ENCODE measurements at places on chromosomes 4 and X.

GRCh38 chrX:22360129-22360528 lies 87.4 kb downstream of the CBLL2 start:
- peak; percentile 85 for DNase-seq

- no peak for DNase-seq
Observed at GRCh38 chrX:16060252-16060651, 63.1 kb upstream of the GRPR start.

DNA sequence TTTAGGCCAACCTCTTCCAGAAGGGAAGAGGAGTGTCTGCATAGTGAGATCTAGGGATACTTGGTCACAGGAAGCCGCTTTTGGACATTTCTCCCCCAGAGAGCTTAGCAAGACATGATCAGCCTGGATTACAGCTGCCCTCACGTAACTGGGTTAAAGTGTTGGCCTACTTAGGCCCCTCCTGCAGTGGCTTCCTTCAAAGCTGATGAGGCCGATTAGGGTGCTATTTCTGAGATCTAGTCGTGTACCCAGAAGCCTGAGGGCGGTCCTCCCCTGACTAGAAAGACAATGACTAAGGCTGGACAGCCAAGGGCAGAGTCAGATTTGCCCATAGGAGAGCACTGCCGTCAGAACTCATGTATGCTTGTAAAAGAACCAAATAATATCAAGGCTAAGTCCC lies 135.0 kb downstream of the AMMECR1 start:
- no peak for DNase-seq

GRCh38 chr4:81811562-81812293 lies 340.0 kb upstream of the RASGEF1B start:
- DNase-seq, result no peak

GRCh38 chrX:6681521-6682145 lies 146.7 kb upstream of the VCX3A start:
- no peak for DNase-seq

- peak; percentile 2 for DNase-seq
Observed at GRCh38 chr4:5114950-5115349, 63.7 kb downstream of the STK32B start.

DNA sequence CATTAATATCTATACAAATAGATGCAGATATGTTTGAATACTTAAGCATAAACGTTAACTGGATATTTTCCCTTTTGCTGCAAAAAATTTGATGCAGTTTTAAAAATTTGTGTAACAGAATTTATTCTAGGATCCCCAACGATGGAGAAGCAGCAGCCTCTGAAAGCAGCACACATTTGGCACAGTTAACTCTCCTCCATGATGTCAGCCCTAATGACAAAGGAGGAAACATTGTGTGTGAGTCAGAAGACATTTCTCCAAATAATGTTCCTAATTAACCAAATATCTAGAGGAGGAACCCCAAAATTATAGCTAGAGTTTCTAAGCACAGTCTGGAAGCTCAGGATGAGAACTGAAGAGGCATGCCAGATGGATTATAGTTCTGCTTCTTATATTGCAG lies 281.9 kb upstream of the MAD2L1 start:
- no peak for DNase-seq

DNA sequence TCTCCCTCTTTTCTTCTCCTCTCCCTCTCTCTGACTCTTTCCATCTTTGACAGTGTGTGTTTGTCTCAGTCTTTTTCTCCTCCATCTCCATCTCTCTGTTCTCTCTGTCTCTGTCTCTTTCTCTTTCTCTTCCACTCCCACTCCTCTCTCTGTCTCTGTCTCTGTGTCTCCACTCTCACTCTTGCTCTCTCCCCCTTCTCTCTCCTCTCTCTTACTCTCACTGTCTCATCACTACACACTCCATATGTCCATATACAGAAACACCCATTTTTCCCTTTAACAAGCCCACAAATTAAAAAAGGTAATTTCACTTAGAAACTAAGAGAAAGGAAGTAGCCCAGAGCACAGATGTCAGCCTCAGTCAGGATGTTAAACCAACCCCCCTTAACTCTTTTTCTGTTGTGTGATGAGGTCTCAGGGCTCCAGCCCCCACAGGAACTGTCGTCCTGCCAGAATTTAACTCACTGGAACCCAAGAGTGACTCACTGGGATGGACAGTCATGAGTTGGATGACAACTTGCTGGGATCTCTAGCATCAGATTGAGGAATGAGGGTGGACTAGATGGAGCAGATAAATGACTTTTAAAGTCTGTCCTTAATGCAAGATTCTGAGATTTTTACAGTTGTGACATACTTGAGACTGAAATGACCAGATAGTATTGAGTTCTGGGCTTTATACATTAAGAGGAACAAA lies 27.5 kb downstream of the OTUD6A start:
- peak; percentile 9 for DNase-seq

DNA sequence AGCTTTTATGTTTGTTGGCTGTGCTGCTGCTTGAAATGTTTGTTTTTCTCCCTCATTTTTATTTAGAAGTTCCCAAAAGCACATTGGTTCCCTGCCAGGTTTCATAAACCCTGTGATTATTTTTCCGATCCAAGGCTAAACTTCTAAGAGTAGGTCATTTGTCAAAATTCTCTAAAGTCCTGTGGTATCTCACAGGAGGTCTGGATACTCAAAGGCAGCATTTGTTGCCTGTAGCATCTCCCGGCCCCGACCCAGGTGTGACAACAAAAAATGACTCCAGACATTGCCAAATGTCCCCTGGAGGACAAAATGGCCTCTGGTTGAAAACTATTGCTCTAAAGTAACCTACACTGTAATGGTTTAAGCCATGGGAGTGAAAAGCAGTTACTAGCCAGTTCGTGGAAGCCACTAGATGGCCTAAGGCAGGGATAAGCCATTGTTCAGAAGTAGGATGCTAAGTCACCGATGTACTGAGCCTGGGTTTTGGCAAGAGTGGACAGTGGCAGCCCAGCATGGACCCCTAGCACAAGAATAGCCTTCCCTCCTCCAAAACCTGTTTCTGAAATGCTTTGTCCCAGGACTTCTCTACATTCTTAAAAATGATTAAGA lies 256.1 kb downstream of the THOC2 start:
- no peak for DNase-seq

DNA sequence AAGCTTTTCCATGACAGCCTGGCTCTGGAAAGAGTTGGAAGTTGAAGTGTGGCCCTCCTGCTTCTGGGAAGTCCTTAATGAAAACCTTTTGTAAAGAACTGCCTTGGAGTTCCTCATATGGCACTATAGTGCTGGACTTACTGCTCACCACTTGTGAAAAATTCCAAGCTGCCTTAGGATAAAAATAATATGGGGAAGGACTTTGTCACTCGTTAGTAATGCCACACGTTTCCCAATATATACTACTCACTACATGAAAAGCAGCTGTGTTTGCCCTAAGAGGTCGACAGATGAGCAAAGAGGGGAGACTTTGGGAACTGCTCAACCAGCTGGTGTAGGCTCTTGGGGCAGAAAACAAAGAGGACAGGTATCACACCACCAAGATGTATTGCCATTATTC lies 11.7 kb downstream of the OPHN1 start:
- DNase-seq, result no peak

- DNase-seq, result no peak
Observed at GRCh38 chrX:12237131-12237530, 98.9 kb downstream of the FRMPD4 start.

- no peak for DNase-seq
Observed at GRCh38 chrX:31153475-31154047, 81.7 kb upstream of the FTHL17 start.

- no peak for DNase-seq
Observed at GRCh38 chr4:176288020-176288419, 19.0 kb upstream of the ASB5 start.

GRCh38 chr4:47717188-47717587 lies 120.7 kb downstream of the CORIN start:
- no peak for DNase-seq

GRCh38 chr4:77631276-77631675 lies 25.7 kb downstream of the CXCL13 start:
- DNase-seq, result no peak

DNA sequence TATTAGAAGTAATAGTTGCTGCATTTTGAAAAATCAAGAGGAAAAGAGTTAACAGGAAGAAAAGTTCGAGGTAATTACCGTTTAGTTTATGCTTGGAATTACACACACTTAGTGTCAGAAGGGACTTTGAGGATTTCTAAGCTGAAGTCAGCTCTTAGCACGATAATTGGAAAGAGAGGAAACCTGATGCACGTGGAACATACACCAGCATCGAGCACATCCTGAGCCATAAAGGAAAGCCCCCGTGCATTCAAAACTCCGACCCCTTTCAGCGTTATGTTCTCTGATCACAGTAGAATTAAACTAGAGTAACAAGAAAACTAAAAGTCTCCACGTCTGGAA lies 400 bp upstream of the PAQR3 start:
- DNase-seq, result no peak

- peak; percentile 21 for DNase-seq
Observed at GRCh38 chrX:33188286-33188685, 23.1 kb downstream of the DMD start.

DNA sequence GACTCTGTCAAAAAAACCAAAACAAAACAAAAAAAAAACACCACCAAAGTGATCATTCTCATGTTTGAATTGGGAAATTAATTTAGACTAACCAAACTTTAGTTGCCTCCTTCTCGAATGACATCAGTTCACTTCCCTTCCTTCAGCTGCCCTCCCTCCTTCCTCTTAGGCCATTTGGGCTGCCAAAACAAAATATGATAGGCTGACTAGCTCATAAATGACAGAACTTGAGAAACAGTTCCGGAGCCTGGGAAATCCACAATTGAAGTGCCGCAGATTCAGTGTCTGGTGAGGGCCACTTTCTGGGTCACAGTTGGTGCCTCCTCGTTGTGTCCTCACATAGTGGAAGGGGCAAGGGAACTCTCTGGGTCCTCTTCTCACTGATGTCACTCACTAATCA lies 16.1 kb upstream of the WAS start:
- DNase-seq, result no peak

- DNase-seq, result peak; percentile 69
Observed at GRCh38 chr4:102064747-102065442, 274.4 kb downstream of the BANK1 start.

DNA sequence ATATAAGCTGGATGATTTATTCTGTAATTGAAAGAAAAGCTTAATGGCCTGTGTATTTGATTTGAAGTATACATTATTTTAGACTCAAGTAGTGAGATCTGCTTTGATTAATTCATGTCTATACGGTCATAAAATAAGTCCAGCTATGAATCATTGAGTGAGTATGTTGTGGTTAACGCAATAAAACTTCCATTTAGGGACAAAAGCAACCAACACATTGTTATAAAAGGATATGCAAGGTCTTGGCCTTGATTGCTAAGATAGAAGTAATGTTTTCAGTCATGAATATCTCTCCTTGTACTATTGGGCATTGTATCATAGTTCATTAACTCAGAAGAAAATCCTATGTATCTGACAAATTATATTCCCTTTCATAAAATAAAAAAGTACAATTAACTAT lies 162.1 kb downstream of the EPHA5 start:
- DNase-seq, result peak; percentile 30

DNA sequence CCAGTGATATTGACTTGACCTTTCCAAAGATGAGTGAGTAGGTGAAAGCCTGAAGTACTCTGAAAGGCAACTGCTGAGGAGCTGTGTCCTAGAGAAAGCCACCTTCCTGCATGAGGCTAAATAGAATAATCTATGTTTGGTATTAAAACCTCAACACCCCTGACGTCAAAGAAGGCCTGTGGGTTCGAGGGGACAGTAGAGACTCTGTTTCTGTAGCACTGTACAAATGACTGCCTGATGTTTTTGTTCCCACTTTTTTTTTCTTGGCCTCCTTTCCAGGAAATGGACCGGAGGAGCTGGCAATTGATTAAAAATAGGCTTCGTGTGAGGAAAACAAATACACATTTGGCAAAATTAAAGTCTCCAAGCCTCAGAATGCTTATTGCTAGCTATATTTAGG lies 29.5 kb downstream of the TMEM255A start:
- no peak for DNase-seq

DNA sequence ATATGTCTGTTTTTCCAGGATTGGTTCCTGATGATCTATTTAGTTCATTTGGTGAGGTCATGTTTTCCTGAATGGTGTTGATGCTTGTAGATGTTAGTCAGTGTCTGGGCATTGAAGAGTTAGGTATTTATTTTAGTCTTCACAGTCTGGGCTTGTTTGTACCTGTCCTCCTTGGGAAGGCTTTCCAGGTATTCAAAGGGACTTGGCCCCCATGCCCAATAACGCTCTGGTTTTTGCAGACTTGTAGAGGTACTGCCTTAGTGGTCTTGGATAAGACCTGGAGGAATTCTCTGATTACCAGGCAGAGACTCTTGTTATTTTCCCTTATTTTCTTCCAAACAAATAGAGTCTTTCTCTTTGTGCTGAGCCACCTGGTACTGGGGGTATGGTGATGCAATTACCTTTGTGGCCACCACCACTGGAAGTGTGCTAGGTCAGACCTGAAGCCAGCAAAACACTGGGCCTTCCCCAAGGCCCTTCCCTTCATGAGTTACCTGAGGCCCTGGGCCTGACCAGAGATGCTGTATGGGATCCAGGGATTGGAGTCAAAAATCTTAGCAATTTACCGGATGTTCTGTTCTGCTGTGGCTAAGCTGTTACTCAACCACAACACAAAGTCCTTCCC lies 63.3 kb upstream of the RXFP1 start:
- DNase-seq, result no peak

GRCh38 chr4:150769248-150769647 lies 187.3 kb downstream of the MAB21L2 start:
- DNase-seq, result peak; percentile 46

DNA sequence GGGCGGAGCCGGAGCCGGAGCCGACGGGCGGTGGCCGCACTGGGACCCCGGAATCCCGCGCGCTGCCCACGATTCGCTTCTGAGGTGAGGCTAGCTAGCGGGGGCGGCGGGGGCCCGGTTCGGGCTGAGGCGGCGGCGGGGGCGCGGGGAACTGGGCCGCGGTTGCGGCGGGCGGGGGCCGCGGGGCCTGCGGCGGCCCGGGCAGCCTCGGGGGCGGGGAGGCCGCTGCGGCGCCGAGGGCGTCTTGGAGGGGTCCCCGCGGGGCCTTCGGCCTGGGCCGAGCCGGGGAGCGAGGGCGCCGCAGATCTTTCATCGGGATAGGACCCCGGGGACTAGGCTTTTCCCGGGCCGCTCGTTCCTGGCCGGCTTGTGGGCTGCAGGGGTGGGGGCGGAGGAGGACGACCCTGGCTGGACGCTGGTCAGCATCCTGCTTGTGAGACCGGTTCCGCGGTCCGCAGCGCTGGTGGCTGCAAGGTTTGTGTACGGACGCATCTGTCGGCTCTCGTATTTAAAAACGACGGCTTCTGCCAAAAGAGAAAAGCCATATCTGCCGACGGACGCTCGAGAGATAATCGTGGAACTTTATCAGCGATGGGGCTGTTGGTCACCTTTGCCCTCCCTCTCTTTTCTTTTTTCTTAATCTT lies 419 bp downstream of the ADD1 start:
- DNase-seq, result peak; percentile 53

- DNase-seq, result no peak
Observed at GRCh38 chrX:56782791-56783449, 53.9 kb downstream of the NBDY start.

DNA sequence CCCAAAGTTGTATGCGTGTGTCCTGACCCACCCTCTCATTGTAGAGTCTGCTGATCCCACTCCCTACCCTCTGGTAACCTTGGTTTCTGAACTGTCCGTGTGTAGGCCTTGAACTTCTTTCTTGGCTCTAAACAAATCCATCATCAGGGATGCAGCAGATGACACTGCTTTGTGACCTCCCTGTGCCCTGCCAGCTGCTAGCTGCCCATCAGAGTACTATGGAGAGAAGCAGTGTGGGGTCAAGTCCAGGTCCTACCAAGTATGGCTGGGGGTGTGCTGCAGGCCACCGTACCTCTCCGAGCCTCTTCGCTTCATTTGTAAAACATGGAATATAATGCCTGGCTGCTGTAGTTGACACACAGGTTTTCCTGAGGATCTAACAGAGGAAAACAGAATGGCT lies 183.5 kb upstream of the RBPJ start:
- peak; percentile 38 for DNase-seq
